ENCODE measurements at places on chromosomes 7 and 10.

- no peak for DNase-seq
Observed at GRCh38 chr10:113953505-113954272, 90.0 kb upstream of the ADRB1 start.

DNA sequence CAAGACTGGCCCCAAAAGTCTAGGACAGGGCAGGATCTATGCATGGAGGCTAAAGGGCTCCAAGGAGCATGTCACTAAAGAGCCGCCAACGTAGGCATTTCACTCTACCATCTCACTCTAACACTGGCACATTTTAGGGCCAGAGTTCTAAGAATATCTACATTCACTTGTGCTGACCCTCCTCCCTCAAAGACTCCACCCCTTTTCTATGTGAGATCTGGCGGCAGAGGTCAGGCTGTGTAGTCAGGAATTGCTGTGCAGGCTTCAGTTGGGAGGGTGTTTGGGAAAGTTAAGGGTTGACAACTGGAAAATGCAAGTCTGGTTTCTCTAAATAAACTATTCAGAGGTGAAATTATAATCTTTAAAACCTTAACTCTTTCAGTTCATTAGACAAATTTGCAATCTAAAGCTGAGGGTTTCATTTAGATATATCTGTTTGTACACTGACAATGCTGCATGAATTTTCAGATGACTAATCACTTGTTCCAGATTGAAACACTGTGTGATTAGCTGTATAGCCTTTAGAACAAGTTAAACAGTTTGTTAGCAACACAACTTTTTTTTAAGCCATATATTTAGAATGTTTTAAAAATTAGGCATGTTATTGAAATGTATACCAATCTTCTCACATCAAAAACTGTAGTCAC lies 18.2 kb downstream of the LMOD2 start:
- no peak for DNase-seq

- no peak for DNase-seq
Observed at GRCh38 chr10:51076299-51076841, 2.1 kb downstream of the PRKG1 start.

DNA sequence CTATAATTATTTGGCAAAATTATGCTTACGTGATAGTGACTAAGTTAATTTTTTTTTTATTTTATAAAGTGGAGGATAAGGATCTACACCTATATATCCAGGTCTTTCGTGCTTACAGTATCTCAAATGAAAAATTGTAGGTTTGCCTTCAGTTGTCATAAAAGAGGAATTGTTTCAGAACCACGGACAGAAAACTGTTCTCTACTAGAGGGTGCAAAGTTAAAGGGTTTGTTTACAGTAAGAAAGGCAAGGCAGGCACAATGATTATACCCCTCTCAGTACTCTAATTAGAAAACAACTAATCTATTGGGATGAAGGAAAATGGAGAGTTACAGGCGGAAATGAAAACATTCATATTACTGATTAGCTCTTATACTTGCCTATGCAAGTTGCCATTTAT lies 1.5 kb downstream of the PCLO start:
- DNase-seq = no peak

DNA sequence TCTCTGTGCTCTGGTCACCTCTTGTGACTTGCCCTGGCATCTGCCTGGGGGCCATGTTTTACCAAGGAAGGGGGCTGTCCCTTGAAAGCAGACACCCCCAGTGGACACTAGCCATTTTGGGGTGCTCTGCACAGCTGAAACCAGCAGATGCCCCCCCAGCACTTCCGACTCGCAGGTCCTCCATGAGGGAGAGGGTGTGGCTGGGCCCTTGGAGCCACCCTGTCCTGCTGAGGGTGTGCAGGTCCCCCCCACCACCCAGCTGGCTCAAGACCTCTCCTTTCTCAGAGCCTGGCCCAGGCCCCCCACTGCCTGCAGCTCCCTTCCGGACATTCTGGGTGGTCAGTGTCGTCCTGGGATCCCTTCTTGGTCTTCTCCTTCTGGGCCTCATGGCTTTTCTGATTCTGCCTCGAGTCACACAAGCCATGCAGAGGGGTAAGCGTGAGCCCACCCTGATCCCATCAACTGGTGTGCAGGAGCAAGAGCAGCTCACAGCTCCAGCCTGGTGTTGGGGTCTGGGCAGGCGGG lies 12.3 kb downstream of the SCART1 start:
- no peak for DNase-seq

DNA sequence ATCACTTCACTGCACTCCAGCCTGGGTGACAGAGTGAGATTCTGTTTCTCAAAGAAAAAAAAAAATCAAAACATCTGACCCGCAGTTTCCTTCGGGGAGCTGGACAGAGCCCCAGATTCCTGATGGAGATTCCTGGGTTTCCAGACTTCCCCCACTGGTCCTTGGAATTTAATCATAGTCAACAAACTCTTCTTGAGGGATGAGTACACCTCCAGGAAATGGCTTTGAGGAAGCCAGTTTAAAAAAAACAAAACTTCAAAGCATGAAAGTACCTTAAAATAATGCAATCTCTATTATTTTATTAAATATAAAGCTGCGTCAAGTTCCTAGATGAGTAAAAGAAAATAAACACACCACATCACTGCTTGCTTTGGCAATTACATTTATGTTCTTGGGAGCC lies 1.2 kb upstream of the MAD1L1 start:
- DNase-seq = no peak

- no peak for DNase-seq
Observed at GRCh38 chr7:39530971-39531370, 35.2 kb upstream of the YAE1 start.

- DNase-seq = no peak
Observed at GRCh38 chr7:2312267-2312929, 1.8 kb downstream of the SNX8 start.

- no peak for DNase-seq
Observed at GRCh38 chr10:62062752-62063512, 161.4 kb downstream of the ARID5B start.

DNA sequence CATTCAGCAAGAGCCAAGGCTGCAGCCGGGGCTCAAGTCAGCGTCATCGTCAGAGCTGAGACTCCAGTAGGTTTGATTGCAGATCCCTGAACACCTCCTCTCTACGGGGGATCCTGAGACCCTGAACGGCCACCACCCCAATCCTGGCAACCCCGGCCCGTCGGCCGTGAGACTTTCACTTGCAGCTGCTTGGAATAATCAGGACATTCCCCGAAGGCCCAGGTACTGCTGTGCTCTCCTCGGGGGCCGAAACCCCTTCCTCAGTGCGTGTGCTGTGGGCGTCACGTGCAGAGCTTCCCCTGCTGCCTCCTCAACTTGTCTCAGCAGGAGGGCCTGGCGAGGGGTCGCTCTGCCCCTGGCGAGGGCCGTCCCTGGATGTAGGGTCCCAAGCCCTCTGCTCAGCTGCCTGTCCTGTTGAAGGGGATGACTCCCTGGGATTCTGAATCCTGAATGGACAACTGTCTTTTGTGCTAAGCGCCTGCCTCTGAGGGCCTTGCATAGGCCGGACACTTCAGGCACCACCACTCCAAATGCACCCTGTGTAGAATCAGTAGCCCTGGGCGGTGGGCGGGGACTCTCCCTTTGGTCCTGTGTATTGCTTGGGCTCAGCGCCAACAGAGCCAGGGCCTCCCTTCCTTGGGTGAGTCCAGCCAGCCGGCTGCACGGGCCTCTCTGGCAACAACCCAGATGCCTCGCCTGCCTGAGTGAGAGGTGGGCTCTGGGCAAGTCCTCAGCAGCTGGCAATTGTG lies 63.8 kb upstream of the EBF3 start:
- peak; percentile 19 for DNase-seq

GRCh38 chr7:158123753-158124152 lies 463.9 kb downstream of the PTPRN2 start:
- no peak for DNase-seq

DNA sequence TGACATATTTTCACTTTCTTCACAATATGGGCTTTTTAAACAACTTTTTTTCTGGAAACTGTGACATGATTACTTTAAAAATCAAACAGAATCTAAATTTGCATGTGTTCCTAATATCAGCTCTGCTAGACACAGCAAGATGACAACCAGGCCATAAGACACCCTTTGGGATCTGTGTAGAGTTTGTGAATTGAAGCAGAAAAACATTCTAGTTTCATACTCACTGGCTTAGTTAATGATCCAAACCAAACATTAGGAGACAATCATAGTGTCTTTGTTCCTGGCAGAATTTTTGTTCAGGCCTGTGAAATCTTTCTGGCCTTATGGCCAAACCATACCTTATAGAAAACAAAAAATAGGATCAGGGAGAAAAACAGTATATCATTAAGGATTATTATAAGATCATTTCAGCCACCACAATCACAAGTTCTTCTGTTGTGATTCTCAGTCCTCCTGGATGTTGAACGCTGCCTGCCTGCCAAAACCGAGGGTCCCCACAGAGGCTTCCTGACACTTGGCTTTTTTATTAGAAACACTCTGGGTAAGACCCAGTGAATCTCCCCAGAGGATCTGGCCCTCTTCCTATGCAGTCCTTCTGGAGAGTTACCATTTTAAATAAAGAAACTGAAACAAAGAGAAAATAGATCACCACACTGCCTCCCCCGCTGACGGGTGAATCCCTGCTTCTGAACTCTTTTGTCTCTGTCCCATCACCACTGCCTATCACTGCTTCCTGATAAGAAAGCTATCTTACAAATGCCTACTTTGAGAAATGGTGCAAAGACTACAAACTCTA lies 79.2 kb upstream of the PPP1R3C start:
- DNase-seq = no peak

DNA sequence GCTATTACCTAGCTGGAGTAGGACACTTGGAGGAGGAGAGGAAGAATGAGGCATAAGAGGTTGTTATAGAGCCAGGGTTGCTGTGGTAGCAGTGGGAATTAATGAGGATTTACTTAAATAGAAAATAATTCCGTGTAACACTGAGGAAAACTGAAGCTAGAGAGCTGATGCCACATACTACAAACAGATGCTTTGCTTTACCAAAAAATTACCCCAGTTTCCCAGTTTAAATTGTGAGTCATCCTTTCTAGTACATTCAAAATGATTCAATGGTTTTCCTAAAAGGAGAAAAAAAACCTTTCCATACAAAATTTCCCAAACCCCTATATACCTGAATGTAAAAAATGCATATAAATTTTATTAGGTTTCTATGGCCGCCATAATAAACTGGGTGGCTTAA lies 58.3 kb downstream of the ZNF518A start:
- no peak for DNase-seq

GRCh38 chr10:123390874-123391273 lies 236.7 kb downstream of the BUB3 start:
- no peak for DNase-seq

DNA sequence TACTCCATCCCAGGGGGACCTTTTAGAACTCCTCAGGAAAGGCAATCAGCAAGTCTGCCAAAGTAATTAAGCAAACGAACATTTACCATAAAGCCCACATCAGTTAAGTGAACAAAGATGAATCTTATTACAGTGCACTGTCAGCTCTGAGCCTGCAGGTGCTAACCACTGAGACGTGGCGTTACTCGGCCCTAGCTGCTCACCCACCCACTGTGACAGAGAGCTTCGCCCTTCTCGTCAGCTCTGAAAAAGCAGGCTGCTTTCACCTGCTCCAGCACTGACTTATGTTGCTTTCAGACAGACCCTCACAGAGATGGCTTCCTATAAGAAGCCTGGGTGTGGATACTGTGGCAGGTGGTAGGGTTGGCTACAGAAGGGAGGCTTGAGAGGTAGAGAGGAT lies 57.7 kb upstream of the KCNIP2 start:
- DNase-seq = peak; percentile 86

DNA sequence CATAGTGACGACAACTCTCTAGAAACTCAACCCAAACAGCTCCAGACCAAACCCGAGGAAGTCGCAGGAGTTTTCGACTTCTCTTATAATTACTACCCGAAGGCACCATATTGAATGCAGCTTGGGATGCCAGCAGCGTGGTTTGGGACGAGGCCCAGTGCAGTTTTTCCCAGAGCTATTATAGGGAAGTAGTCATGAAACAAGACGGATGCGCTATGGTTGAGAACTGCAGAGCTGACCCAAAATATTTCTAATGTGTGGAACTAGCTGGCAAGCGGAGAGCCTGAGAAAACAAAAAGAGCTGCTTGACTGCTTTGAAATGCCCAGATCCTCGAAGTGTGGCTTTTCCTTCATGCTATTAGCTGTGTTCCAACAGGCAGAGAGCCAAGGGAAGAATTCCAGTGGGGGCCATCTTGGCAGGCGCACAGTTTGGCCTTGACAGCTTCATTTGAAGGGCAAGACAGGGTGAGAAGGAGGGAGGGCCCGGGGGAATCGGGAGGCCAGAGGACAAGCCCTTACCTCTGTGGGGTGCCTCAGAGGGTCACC lies 122.7 kb downstream of the CUL2 start:
- DNase-seq = no peak

- DNase-seq = peak; percentile 59
Observed at GRCh38 chr7:77439572-77439971, 23.4 kb upstream of the GSAP start.

DNA sequence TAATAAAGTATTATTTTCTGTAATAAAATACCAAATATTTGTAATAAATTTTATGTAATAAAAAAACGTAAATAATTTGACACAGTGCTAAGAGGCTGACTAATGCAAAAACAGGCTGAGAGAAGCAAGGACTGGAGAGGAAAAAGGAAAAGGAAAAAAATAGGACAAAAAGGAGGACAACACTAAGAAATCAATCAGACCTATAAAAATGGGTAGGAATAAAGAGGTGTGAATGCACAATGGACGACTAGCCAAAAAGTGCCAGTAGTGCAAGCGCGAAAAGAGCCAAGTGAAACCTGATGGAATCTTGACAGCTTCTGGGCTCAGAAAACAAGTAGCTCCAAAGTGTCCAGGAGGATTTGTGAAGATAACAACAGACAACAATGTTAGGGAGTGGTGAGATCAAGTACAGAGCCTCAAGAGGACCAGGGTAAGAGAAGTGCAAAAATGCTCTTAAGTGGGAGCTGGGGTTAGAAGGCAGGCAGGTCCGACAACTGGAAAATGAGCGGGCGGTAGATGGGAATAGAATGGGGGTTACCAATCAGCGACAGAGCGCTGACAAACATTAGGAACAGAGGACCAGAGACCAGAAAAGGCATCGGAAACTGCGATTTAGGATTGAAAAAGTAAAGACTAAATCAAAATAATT lies 1.2 kb downstream of the BRAF start:
- peak; percentile 41 for DNase-seq

DNA sequence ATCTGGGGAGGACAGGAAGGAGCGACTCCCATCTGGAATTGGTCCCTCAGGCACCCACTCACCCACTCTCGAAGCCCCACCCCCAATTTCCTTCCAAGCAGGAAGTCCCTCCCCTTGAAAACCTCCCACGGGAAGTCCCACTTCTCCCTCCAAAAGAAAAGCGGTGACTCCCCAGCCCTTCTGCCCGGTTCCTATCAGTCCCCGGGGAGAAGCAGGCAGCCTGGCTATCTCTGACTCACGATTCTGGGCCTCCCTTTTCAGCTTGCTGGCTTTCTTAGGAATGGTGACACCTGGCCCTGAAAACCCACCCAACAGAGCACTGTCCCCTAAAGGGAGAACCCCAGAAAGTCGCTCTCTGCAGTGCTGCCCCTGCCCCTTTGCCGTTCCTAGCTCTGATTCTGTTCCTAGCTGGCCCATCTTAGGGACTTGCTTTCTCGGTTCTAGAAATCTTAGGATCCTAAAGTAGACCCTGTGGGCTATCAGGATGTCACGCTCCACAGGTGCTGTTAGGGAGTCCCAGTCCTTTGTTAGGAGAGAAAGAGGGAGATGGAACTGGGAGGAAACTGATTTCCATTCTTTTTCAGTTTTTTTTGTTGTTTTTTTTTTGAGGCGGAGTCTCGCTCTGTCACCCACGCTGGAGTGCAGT lies 6.0 kb downstream of the TSC22D4 start:
- no peak for DNase-seq

All from NCI-H146 (cell line).